ENCODE measurements at places on chromosomes 2 and 18.
A peak's percentile ranks its signal among the peaks of the same experiment; 100 is the strongest.

DNA sequence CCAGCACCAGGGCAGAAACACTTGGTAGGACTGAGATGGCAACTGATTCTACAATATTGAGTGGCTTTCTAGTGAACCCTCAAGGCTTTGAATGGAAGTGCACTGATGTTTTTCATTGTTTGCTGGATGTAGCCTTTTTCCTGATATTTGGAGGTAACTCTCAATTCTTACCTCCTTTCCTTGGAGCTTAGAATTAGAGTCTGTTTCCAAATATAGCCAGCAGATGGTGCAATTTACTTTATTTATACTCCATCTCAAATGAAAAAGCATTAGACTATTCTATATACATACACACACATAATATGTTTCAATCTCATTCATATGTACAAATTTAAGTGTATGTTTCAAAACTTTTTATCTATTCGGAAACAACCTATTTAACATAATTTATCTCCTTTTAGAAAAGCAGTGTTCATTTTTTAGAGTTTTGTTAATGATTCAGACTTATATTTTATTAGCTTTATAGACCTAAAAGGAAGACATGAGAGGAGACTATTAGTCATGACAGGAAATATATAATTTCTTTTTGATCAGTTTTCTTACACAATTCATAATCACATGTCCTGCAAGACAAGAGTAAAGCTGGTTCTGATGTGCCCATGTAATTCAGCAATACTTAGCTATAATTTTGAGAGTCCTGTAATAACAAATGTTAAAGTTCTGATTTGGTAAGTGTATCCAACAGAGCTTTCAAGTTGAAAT, 124.8 kb downstream of the NUP35 start:
- no peak for DNase-seq

DNA sequence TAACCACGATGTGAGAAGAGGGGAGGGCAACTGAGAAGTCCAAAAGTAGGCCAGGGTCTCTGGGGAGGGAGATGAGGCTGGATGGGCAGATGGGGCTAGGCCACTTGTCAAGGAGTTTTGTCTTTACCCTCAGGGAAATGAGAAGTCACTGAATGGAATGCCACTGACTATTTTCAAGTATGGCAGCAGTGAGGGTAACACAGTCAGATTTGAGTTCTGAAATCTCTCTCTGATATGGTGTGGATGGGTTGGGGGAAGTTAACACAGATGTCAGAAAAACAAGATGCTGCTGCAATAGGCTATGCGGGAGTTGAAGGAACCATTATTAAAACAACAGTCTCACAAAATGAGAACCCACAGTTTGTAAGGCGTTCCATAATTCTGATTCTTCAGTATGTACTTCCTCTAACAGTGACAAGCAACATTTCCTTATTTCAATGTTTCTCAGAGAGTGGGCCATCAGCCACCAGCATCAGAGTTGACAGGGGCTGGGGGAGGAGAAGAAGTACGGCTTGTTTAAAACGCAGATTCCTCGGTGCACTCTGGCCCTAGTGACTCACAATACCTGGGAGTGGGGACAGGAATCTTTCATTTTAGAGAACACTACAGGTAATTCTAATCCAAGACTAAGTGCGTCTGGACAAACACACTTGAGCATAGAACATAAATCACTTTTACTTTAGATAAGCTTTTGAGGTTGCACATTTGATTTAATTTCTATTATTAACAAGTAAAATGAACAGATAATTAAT, 301.5 kb upstream of the LYPD1 start:
- DNase-seq = no peak

GRCh38 chr2:85819811-85820510, 66.2 kb downstream of the ATOH8 start:
- no peak for DNase-seq

DNA sequence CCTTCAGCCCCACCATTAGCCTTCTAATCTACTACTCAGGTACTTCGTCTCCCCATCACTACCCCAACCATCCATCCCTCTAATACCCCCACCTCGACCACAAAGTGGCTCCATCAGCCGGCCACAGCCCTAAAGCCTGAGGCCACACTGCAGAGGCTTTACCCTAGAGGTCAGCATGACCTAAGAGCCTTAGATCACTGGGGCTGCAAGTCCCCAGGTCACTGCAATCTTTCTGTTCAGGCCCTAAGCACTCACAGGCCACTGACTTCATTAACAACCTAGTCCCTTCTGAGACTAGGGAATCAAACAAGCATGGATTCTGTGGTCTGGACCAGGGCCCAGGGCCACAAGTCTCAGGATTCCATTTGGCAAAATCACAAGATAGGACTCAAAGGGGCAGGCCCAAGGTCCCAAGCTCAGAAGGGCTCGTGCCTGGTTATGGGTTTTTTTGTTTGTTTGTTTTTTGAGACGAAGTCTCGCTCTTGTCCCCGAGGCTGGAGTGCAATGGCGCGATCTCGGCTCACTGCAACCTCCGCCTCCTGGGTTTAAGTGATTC, 37.0 kb upstream of the PKDCC start:
- DNase-seq = no peak

DNA sequence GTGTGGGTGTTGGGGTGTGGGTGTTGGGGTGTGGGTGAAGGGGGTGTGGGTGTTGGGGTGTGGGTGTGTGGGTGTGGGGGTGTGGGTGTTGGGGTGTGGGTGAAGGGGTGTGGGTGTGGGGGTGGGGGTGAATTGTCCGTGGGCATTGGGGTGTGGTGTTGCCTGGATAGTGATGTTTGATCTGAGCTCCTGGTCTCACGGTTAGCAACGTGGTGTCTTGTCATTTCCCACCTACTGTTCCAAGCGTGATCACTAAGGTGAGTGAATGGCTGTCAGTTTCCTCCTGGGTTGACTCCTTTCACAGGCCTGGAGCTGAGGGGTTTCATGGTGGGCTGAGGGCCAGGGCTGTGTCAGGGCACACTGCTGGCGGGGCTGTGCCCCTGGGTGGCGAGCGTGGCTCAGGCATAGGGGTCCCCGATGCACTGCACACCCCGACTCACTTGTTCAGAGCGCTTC, 27.2 kb downstream of the RTP5 start:
- DNase-seq = no peak

GRCh38 chr2:239674981-239675825, 274.4 kb upstream of the HDAC4 start:
- DNase-seq = no peak

- peak; percentile 17 for DNase-seq
Measured at GRCh38 chr2:174522553-174522952, 35.7 kb upstream of the GPR155 start.

- no peak for DNase-seq
Measured at GRCh38 chr2:166592750-166593149, 98.7 kb upstream of the SCN7A start.

- no peak for DNase-seq
Measured at GRCh38 chr2:195395362-195395761, 261.7 kb upstream of the SLC39A10 start.

DNA sequence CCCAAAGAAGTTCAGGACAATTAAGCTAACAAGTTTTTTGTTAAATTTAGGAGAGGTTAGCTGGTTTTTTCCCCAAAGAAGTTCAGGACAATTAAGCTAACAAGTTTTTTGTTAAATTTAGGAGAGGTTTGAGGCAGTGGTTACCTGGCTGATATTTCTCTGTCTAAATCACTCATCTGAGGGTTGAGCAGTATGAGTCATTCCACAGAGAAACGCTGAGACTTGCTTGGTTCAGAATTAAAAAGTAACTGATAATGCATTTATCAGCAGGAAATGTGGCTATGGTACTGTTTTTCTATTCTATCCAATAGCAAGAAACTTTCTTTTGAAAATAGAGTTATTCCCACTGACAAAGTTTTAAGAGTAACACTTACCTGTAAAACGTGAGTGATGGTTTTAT, 22.8 kb upstream of the KIDINS220 start:
- DNase-seq = no peak

DNA sequence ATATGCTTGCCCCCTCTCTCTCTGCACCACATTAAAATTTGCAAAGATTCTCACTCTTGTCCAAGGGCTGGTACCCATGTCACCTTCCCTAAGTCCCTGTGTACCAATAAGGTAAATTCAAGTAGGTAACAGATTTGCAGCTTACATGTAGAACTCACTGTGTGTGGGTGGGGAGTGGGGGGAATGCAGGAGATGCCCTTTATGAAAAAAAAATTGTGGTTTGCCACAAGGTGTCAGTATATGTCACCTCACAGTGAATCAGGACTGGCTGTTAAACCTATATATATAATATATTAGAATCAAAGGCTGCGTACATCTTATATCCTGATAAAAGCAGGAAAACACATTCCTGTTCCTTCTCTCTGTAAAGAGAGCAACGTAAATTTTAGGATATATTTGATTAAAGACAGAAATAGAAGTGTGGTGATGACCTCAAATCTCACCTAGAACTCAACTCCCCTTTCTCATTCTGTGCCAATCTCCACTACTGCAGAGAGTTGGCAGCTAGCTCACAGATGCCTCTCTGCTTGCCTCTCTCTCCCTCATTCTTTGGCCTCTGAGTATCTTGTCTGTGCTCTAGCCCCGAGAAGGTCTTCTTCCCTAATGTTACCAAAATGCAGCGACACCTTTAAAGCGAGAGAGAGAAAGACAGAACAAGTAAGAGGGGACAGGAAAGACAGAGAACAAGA, 536 bp downstream of the XDH start:
- DNase-seq = no peak

DNA sequence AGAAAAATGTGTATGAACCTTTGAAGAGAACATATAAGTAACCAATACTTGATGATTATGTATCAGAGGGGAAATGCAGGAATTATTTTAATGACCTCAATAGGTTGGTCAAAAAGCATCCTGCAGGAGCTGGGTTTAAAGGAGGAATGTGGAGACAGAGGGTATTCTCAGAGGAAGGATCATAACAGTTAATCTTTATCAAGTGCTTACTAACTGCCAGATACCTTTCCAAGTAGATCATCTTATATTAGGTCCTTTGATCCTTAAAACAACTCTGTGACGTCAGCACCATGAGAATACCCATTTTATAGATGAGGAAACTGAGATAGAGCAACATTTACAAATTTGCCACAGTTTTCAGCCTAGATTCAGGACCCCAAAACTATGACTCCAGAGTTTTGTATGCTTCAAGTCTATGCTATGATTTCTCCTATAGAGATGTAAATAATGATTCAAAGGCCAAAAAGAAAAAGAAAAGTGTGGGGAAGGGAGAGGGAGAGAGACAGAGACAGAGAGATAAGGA, 3.0 kb downstream of the RFTN2 start:
- no peak for DNase-seq

GRCh38 chr2:75389271-75389670, 171.5 kb downstream of the EVA1A start:
- DNase-seq = no peak

GRCh38 chr2:100831158-100831750, 11.3 kb downstream of the NPAS2 start:
- no peak for DNase-seq

DNA sequence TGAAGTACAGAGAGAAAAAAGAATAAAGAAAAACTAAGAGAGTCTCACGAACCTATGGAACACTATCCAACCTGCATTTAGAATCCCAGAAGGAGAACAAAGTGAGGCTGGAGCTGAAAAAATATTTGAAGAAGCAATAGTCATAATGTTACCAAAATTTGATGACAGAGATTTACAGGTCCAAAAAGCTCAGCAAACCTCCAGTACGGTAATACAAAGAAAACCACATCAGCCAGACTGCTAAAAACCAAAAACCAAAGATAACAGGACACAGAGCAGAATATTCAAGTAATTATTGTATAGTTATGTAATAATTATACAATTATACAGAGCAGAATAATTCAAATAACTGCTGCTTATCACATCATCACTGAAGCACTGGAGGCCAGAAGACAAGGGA, 23.7 kb downstream of the ATL2 start:
- peak; percentile 35 for DNase-seq

- no peak for DNase-seq
Measured at GRCh38 chr2:205012961-205013360, 467.7 kb downstream of the PARD3B start.

- no peak for DNase-seq
Measured at GRCh38 chr2:65714866-65715265, 282.5 kb upstream of the SPRED2 start.

- DNase-seq = no peak
Measured at GRCh38 chr2:159613651-159614285, 2.6 kb downstream of the BAZ2B start.

DNA sequence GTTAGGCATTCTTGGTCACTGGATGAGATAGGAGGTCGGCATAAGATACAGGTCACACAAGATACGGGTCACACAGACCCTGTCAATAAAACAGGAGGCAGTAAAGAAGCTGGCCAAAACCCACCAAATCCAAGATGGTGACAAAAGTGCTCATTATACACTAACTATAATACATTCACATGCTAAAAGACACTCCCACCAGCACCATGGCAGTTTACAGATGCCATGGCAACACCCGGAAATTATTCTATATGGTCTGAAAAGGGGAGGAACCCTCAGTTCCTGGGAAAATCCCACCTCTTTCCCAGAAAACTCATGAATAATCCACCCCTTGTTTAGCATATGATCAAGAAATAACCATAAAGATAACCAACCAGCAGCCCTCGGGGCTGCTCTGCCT, 56.0 kb upstream of the PTPRM start:
- DNase-seq = no peak

DNA sequence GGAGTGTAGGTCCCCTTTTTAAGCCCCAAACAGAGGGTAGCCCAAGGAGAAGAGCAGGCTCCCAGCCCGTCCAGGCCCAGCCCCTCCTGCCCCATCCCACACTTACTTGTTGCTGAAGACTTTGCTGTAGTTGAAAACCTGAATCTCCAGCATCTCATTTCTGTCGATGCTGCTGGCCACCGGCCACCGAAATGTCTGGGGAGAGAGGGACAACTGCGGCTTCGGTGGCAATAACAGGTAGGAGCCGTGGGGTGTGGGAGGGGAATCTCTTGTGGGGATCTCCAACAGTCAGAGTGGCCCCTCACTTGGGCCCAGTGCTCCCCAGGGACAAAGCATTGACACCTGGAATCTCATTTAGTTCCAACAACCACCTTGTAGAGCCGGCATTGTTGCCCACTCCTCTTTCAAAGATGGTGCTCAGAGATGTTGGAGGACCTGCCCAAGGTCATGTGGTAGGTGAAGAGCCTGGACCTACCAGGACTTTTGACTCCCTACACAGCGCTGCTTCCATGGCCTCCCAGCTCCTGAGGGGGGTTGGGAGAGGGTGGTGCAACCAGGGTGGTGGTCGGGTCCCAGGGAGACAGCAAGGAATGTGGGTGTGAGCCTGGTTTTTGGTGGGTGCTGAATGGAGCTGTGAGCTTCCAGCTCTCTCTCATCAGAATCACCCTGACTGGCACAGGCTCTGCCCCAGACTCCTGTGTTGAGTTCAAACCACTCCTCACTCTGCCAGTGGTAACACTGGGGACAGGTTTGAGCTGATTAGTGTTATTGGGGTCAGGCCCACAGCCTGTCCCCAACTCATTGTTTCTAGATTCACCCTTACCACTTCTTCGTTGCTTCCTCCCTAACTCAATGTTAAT, 50.0 kb upstream of the OTOF start:
- no peak for DNase-seq

DNA sequence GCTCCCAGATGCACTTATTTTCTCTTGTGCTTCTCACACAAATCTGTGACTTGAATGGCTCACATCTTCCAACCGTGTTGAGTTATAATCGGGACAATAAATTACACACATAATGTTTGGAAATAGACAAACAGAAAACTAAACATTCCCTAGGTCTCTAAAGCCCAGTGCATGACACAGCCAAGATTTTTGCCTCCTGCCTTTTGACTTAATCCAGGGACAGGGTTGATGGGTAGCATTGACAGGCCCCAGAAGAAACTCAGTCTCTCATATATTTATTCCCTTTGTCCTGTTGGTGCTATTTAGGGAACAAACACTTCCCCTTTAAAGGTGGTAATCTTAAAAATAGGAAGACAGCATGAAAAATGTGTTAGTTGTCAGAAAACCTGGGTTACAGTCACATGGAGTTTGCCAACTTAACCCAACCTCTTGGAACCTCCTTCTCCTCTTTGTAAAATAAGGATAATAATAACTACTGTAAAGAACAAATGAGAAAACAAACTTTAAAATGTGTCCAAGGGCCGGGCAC, 24.0 kb upstream of the ARPC2 start:
- no peak for DNase-seq

Data from CD4-positive, CD25-positive, alpha-beta regulatory T cell (primary cell).